Activated CD4-positive, alpha-beta memory T cell treated with anti-CD3 and anti-CD28 coated beads, Interleukin-2, amount 10 ng/mL, durations not matched to agents 7 days and 5 days (primary cell): ENCODE measurements at places on chromosomes 16 and 17. TPM values are rescaled to one million over a fixed set of nuclear protein-coding genes. Genes with fewer than 3 reads are reported as not detected.

The SEZ6L2 gene
- 0.13 TPM for total RNA-seq

The MGAT5B gene
- 0.13 TPM for total RNA-seq

The SLC2A4 gene
- total RNA-seq, result not detected

The CMTM4 gene
- total RNA-seq, result 0.58 TPM

The EXOC3L1 gene
- total RNA-seq, result not detected

The KRT33B gene
- total RNA-seq, result not detected

The RNF43 gene
- not detected for total RNA-seq

The BICDL2 gene
- total RNA-seq, result 1.4 TPM

The SARM1 gene
- 17.5 TPM for total RNA-seq

The PLD6 gene
- total RNA-seq, result 6.6 TPM

The TERB1 gene
- 0.15 TPM for total RNA-seq

The MRM1 gene
- 7.3 TPM for total RNA-seq

The MMP15 gene
- total RNA-seq, result 0.68 TPM

The TBC1D3K gene
- total RNA-seq, result not detected

The ACSM2A gene
- total RNA-seq, result not detected

The PLSCR3 gene
- 149 TPM for total RNA-seq

The DNAI2 gene
- 2.5 TPM for total RNA-seq

The ACSM3 gene
- total RNA-seq, result 4.3 TPM

The CD300LG gene
- total RNA-seq, result not detected
